Choroid plexus epithelial cell (primary cell): ENCODE measurements at places on chromosomes 16 and 17.

DNA sequence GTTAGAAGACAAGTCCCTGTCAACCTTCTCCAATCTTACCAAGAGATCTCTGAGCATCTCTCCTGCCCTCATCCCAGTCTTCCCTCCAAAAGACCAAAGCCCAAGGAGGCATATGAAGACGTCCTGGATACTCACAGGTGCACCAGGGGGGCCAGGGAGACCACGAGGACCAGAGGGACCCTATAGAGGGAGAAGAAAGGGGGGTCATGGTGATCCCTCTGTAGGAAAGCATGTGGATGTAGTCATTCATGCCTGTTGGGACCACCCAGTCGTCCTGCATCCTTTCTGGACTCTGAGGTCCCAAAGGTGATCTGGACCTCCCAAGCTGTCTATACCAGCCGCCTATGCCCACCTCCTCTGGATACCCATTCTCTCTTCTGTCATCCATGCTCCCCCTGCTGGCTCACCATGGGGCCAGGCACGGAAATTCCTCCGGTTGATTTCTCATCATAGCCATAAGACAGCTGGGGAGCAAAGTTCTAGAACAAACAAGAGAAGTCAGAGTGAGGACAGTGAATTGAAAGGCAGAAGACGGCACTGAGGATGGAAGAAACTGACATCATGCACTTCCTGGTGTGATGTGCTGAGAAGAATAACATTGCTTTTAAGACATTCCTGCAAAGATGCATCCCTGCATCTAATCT, 3.3 kb downstream of the COL1A1 start:
- peak; percentile 90 for DNase-seq

GRCh38 chr17:6084311-6085161, 14.4 kb downstream of the WSCD1 start:
- no peak for DNase-seq

DNA sequence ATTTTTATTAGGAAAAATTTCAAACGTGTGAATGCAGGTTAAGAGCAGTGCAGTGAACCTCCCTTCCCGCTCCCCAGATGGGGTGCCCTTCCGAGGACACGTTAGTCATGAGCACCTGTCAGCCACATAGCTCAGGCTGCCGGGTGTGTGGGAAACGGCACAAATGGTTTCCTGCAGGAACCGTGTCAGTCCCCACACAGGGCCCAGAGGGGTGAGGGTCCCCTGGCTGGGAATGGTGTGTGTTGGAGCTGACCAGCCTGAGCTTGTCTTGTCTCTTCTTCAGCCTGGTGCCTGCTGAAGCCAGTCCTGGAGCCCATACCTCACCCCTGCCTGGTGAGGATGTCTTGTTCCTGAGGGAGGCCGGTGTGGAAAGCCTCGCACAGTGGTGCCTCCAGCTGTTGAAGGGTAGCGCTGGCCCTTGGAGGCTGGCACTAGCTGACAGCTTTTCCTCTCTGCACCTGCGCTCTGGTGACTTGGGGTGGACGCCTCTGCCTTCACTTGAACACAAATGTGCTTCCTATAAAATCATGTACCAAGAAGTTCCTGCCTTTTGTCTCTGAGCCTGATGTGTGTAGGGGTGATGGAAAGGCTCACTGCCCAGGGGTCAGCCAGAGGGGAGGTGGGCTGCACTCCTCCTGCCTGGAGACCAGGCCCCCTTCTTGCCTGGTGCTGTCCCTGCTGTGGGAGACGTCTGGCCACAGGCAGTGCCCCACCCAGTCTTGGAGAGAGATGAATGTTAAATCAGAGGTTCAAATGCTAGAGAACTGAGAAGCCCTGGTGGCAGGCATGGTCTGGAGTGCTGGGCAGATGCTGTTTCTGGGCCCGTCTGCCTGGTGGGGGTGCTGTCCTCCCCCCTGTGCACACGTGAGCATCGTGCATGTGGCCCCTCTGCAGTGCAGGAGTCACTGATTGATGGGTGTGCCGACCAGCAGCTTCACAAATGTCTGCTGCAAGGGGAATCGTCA, 102.6 kb upstream of the ZNF750 start:
- DNase-seq = no peak

- DNase-seq = no peak
Measured at GRCh38 chr17:76644995-76645394, 1.4 kb upstream of the ST6GALNAC1 start.

- no peak for DNase-seq
Measured at GRCh38 chr17:77385750-77386501, 245.2 kb downstream of the SEC14L1 start.

GRCh38 chr16:88424587-88425235, 28.4 kb upstream of the ZFPM1 start:
- DNase-seq = peak; percentile 21

GRCh38 chr16:2386990-2387389, 42.3 kb upstream of the CCNF start:
- DNase-seq = peak; percentile 32

DNA sequence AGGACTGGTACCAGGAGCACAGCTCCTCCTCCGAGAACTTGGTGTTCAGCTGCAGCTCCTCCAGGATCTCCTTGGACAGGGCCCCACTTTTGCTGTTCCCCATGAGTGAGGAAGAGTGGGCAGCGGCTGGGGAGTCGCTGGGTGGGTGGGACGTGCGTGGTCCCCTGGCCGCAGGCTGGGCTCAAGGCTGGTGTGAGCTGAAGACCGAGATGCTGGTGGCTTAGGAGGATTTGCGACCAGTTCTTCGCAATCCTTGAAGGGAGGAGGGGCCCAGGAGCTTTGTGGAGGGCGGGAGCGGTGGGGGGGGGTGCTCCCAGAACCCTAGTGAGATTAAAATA, at the start of gene RCVRN:
TSS of gene RCVRN (minus strand) at position 194 of the 338 bp plus-strand sequence. CDS start at position 103, 91 bp downstream.
- no peak for DNase-seq

GRCh38 chr17:1960545-1960912, 64.6 kb downstream of the RTN4RL1 start:
- DNase-seq = no peak

DNA sequence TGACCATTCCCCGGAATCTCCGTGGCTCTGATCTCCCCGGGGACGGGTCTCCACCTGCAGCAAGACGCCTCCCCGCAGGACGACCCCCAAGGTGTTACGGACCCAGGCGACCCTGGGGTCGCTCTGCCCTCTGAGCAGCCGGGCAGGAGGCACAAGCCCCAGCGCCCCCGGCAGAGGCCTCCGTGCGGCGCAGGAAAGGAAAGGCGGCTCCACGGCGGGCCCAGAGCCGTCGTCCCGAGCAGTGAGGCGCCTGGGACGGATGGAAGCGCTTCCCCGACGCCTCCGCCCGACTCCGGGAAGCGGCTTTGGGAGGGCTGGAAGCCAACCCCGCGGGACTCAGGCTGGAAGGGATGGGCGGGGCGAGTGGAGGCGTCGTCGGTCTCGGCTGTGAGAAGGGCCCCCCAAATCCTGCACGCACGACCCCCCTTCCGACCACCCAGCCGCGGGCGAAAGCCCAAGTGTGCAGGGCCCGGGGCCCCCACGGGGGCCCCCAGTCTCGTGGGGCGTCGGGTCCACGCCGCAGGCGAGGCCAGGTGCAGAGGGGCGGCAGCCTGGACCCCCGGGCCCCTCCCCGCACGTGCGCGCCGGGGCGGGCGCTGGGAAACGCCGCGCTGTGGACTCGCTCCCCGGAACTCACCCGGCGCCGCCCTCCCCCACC, 32.7 kb upstream of the RPH3AL start:
- no peak for DNase-seq

GRCh38 chr17:66667090-66667489, 167.8 kb upstream of the CACNG5 start:
- no peak for DNase-seq

- peak; percentile 99 for DNase-seq
Measured at GRCh38 chr16:15607700-15608396, 35.1 kb downstream of the MARF1 start.

GRCh38 chr16:69003500-69003899, 102.0 kb upstream of the HAS3 start:
- no peak for DNase-seq

DNA sequence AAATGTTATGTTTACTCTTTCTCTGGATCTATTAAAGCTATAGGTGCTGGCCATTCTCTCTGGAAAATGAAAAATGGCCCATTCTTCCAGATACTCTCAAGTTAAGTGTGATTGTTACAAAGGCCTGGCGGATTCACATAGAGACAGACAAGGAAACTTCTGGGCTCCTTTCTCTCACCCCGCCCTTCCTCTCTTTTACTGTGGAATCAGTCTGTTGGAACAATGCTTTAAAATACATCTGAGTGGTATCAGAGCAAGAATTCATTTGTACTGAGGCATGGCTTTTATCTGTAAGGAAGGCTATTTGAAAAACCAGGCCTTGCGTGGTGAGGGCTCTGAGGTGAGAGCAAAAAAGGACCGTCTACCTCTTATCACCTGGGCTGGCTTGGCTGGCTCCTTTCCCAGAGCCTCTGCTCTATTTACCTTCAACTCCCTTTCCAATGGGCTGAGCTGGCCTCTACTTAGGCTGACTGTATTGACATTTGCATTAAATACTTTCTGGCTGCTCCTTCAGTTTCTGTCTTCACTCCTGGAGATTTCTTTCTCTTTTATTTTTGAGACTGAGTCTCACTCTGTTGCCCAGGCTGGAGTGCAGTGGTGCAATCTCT, 274.0 kb downstream of the PHKB start:
- DNase-seq = no peak

- DNase-seq = no peak
Measured at GRCh38 chr16:65222049-65222448, 100.2 kb upstream of the CDH11 start.

GRCh38 chr16:77386831-77387814, 47.7 kb downstream of the ADAMTS18 start:
- no peak for DNase-seq
